ENCODE measurements at places on chromosomes 16 and 17. TPM values are rescaled to one million over a fixed set of nuclear protein-coding genes. Genes with fewer than 3 reads are reported as not detected.

The MAP2K6 gene
- 0.43 TPM for polyA plus RNA-seq

The FOXN1 gene
- polyA plus RNA-seq: not detected

The C17orf67 gene
- polyA plus RNA-seq: 1.2 TPM

The CHP2 gene
- polyA plus RNA-seq: not detected

The SLC5A10 gene
- polyA plus RNA-seq: 0.10 TPM

The TIMM22 gene
- 26.1 TPM for polyA plus RNA-seq

The ATAD5 gene
- 1.8 TPM for polyA plus RNA-seq

The UQCRC2 gene
- 107 TPM for polyA plus RNA-seq

The TP53TG3D gene
- polyA plus RNA-seq: not detected

The ARHGDIG gene
- 0.40 TPM for polyA plus RNA-seq

The CFAP97D1 gene
- polyA plus RNA-seq: not detected

The TPSB2 gene
- polyA plus RNA-seq: not detected

The KIF2B gene
- not detected for polyA plus RNA-seq

The HYDIN gene
- 0.50 TPM for polyA plus RNA-seq

The PERCC1 gene
- not detected for polyA plus RNA-seq

The EMP2 gene
- 73.7 TPM for polyA plus RNA-seq

The NLRC5 gene
- 9.3 TPM for polyA plus RNA-seq

The TRIM47 gene
- polyA plus RNA-seq: 1.2 TPM

The CCL13 gene
- not detected for polyA plus RNA-seq

The ASB16 gene
- polyA plus RNA-seq: 0.22 TPM

Measured in GM23248 (cell line).